ENCODE measurements at places on chromosomes 11 and 22.

DNA sequence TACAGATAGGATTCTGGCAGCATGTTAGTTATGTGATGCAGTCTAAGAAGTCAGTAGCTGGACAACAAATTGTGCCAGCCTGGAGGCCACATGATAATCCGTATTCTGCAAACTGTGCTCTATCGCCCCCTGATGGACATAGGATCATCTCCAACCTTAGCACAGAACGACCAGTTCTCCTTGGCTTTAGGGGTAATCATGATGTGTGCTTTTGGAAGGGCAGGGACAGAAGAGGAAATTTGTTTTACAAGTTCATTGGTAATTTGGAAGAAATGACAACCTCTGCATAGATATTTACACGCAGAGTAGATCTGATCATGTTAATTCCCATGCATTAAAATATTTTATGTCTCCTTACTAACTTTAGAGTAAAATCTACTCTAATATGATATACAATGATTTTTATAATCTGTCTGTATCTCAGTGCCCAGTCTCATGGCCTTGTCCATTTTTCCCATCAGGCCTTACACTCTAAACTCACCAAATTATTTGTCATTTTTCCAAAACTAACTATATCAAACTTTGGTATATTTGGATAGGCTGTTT, 12.1 kb downstream of the OR10D3 start:
- no peak for DNase-seq

- DNase-seq = no peak
Measured at GRCh38 chr11:77421041-77421723, 52.7 kb downstream of the PAK1 start.

- no peak for DNase-seq
Measured at GRCh38 chr22:44521326-44522074, 23.5 kb upstream of the RTL6 start.

DNA sequence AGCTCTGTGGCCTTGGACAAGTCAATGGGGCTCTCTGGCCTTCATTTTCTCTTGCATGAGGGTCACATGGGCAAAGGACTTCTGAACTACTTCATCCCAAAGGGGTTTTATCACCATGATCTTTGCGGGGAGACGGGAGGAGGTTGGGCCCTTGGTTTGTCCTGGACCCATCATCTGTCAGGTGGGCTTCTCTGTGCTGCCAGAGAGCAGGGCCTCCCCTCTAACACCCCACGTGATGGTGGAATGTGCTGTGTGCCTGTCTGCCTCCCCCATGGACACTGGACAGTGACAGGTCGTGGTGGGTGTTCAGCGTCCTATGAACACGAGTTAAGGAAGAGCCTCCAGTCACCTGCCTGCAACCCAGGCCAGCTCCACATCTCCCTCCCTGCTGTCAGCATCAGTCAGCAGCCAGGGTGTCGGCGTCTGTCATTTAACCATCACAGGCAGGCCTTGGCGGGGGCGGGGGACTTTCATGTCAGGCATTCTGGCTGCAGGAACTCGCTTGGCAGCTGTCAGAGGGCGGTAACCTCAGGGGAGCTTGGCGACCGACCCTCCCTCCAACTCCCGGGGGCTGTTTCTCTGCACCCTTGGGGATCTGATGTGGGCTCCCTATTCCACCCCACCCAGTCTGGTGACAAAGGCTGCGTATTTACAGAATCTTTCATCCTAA, 2.6 kb upstream of the SUN2 start:
- DNase-seq = peak; percentile 61

DNA sequence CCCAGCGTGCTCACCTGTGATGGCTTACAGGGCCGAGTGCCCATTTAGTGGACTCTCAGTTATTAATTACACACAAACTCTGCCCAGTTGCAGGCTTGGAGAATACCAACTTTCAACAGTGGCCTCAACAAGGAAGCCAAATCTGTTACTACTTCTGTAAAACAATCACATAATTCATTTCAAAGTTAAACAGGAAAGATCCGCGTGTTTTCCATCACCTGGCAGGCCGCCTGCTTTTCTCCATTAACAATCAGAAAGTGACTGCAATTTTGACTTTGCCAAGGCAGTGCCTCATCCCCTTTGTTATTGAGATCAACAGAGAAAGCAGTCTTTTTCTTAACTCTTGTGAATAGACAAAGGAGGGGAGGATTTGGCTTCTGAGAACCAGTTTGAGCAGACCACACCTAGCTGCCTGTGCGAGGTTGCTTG, 77.7 kb downstream of the BARX2 start:
- no peak for DNase-seq

- DNase-seq = no peak
Measured at GRCh38 chr11:130121445-130121978, 38.1 kb upstream of the ST14 start.

DNA sequence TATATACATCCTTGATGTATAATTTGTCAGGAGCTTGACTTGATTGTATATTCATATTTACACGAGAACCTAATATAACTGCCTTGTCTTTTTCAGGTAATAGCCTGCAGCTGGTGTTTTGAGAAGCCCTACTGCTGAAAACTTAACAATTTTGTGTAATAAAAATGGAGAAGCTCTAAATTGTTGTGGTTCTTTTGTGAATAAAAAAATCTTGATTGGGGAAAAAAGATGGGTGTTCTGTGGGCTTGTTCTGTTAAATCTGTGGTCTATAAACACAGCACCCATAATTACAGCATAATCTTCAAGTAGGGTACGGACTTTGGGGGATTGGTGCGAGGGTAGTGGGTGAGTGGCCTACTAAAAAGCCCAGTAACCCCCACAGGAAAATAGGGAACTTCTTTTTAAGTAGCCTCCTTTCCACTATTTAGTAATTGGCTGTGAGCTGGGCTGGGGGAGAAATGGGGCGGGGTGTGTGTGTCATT, 7.5 kb downstream of the MALAT1 start:
- DNase-seq = no peak

- DNase-seq = no peak
Measured at GRCh38 chr22:44409974-44410316, 88.1 kb downstream of the RTL6 start.

GRCh38 chr22:32823024-32823730, 21.7 kb downstream of the TIMP3 start:
- no peak for DNase-seq

DNA sequence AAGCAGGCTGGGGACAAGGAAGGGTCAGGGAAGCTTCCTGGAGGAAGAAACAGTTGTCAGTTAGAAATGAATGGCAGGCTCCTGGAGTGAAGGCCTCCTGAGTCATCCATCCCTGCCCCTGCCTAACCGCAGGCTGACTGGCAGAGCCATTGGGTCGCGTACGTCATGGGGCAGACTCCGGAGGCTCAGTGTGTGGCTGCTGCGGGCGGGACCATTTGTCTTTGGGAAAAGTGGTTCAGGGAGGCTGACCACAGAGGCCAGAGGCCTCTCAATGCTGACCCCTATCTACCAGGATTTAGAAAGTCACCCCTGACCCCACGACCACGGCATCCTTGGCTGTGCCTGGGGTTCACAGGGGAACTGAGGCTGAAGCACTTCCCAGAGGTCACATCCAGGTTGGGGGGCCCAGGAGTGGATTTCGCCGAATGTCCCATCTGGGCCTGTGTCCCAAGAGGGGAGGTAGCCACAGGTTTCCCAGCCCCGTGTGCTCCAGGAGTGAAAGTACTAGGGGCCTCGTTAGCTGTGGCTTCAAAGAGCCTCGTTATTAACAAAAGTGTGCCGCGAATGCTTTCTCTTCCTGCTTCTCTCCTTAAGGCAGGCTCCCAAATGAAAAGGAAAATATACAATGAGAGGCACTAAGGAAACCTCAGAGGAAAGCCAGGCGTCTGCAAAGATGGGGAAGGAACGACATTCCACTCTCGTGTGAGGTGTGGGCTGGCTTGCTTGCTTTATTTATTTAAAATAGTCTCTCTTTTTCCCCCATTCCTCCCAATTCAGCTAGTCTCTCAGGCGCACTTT, 58.9 kb downstream of the FLRT1 start:
- no peak for DNase-seq

DNA sequence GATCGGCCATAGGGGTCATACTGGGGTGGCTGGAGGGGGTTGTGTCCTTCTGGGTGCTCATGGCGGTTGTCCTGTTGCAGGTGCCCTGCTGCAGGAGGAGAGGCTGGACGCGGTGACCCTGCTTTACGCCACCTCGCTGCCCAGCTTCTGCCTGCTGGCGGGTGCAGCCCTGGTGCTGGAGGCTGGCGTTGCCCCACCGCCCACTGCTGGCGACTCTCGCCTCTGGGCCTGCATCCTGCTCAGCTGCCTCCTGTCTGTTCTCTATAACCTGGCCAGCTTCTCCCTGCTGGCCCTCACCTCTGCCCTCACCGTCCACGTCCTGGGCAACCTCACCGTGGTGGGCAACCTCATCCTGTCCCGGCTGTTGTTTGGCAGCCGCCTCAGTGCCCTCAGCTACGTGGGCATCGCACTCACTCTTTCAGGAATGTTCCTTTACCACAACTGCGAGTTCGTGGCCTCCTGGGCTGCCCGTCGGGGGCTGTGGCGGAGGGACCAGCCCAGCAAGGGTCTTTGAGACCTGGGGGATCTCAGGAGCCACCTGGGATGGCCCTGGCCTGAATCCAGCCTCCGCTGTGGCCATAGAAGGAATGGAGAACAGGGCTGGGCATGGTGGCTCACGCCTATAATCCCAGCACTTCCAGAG, 11.1 kb downstream of the SLC35E4 start:
- no peak for DNase-seq

- no peak for DNase-seq
Measured at GRCh38 chr11:115918576-115918975, 414.4 kb upstream of the CADM1 start.

DNA sequence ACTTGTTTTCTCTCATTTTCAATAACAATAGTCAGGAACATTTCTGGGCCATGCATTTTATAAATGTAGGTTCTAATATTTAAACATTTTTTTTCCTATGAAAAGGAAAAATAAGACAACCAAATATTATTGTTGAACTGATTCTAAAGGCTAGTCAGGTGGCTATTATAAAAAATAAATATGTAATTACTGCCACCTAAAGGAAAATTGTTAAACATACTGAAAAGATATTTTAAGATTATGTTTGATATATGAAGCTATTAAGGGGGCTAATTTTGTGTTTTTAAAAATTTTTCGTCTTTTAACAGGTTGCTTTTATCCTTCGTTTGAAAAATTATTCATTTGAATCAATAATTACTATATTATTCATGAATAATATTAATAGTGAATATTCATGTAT, 62.2 kb upstream of the FDX1 start:
- DNase-seq = no peak

DNA sequence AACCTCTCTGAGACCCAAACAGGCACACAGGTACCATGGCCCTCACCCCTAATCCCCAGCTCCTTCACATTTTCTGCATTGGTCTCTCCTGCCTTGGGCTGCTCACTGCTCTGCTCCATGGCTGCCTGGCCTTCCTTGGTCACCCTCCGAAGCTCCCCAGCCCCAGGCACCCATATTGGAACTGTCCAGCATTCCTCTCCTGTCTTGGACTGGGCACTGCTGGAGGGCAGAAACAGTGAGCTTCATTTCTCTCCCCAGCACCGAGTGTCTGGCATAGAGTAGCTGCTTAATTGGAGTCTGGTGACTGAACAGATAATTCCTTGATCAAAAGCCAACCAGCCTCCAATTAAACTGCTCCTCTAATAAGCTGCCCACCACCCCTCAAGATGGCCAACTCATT, 13.2 kb downstream of the PLEKHA7 start:
- DNase-seq = no peak

- DNase-seq = no peak
Measured at GRCh38 chr11:92663539-92663938, 305.9 kb upstream of the MTNR1B start.

- DNase-seq = no peak
Measured at GRCh38 chr11:68446046-68446725, 14.4 kb upstream of the PPP6R3 start.

DNA sequence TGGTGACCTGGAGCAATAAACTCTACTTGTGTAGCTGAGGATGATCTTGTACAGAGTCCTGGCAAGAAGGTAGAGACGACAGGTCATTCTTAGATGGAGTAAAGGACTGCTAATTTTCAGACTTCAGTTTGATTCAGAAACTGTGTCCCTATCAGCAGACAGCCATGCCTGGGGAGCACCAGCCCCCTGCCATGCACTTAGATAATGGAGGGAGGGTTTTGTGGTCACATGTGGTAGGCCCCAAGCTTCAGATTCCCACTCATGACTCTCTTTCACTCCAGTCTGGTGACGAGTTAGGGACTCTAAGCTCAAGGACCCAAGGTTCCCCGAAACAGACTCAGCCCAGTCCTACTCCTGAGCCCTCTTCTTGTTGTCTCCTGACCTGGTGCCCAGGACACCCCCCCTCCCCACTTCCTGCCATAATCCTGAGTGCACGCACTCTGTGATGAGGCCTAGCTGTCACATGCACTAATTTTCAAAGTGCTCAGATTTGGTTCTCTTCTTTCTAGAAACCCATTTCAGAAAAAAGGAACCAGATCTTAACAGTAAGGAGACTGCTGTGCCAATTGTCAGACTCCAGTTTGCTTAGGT, 10.2 kb upstream of the AMPD3 start:
- no peak for DNase-seq

- DNase-seq = no peak
Measured at GRCh38 chr22:47000256-47000655, 237.8 kb downstream of the TBC1D22A start.

GRCh38 chr22:38824585-38824984, 19.2 kb downstream of the NPTXR start:
- peak; percentile 39 for DNase-seq

- no peak for DNase-seq
Measured at GRCh38 chr11:65619281-65619928, 3.8 kb downstream of the PCNX3 start.

GRCh38 chr11:66190786-66191185, 77.7 kb upstream of the RAB1B start:
- DNase-seq = no peak

DNA sequence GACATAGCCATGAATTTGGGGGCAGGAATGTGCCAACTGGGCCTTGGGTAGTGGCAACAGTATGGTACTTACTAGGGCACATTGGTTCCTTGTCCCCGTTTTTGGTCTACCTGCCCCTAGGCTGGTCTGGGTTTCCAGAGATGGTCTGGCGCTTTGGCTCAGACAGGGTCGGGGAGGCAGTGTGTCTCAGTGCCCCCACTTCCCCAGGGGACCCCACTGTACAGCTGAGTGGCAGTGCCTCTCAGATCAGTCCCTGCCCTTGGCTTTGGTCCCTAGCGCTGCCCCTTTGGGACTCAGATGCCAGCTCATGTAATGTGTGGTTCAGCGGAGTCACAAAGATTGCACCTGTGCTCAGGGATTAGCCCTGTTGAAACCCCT, 3.3 kb downstream of the RIC8A start:
- no peak for DNase-seq

- no peak for DNase-seq
Measured at GRCh38 chr22:20439556-20439927, 1.9 kb upstream of the SCARF2 start.

DNA sequence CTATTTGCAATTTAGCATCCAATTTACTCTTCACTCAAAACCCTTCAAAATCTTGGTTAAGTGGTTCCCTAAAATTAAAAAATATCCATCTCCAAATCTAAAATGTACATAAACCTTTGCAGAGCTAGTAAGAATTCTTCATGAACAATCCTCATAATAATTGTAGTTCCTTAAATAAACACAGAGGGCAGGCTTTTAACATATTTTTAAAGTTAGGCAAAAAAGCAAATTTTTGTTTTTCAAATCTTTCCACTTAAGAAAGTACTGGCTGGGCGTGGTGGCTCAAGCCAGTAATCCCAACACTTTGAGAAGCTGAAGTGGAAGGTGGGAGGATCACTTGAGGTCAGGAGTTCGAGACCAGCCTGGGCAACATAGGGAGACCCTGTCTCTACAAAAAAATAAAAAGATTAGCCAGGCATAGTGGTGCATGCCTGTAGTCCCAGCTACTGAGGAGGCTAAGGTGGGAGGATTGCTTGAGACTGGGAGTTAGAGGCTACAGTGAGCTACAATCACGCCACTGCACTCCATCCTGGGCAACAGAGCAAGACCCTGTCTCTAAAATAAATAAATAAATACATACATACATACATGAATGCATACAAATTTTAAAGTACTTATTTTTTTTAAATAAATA, 25.1 kb upstream of the PLAAT3 start:
- DNase-seq = no peak
